Activated naive CD8-positive, alpha-beta T cell treated with anti-CD3 and anti-CD28 coated beads, Interleukin-2, amount 10 ng/mL, durations not matched to agents 7 days and 5 days (primary cell): ENCODE measurements at places on chromosomes 7 and 10. TPM values are rescaled to one million over a fixed set of nuclear protein-coding genes. Genes with fewer than 3 reads are reported as not detected.

DNA sequence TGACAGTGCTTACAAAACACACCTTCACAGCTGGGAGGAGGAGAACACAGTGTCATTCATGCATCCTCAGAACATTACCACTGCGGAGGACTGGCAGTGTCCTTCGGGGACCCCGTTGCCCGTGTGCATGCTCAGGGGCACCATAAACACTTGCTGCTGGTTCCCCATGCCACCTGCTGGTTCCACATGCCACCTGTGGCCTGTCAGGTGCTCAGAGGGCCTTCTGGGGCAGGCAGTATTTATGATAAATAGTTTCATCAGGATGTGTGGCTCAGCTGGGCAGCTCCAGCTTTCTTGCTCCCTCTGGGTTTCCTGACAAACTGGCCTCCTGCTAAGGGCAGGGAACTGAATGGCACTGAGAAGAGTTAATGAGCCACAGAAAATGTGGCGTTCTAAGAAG, 32.1 kb downstream of the CELF2 start:
- no peak overlapping the region for H3K4me3 ChIP-seq
- H3K4me1 ChIP-seq: no peaks in the 10 kb centered on the region
- peaks cover 13% of the 10 kb centered on the region for H3K27me3 ChIP-seq
- DNase-seq: no peak

DNA sequence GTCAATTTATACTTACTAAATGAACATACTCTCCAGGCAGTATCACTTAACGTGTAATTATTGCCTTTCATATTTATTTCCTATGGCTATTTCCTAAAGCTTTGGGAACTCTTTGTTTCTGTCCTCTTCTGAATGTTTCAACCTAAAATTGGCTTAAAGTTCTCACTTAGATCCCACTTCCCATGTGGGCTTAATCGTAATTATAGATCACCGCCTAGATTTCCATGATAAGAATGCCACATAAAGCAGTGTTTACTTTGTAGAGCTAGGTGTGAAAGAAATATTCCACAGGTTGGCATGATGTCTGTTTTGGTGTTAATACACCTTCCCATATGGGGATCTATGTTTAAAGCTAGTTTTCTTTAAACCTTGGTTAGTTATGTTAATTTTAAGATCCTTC, 1.5 kb downstream of the HDAC9 start:
- H3K4me3 ChIP-seq: no peak overlapping the region
- no peaks in the 10 kb centered on the region for H3K36me3 ChIP-seq

The TMEM229A gene
- not detected for total RNA-seq

- H3K36me3 ChIP-seq: no peaks in the 10 kb centered on the region
- H3K27me3 ChIP-seq: no peaks in the 10 kb centered on the region
- no peak for DNase-seq
- no peak overlapping the region for H3K27ac ChIP-seq
- no peak overlapping the region for H3K4me3 ChIP-seq
Measured at GRCh38 chr7:102097601-102098161, 189.0 kb upstream of the SH2B2 start.

DNA sequence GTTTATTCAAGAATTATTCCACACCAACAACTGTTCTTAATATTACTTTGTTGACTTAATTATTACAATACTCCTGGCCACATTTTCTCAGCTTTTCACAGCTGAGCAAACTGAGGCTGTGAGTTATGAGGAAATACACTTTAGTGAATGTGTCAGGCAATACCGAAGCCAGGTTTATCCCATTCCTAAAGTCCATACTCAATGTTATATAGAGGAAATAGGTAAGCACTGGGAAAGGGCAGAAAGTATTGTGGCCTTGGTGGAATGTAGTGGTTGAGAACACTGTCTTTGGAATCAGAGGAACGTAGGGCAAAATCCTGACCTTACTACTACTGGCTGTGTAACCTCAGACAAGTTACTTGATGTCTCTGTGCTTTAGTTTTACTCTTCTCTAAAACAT, 110.8 kb downstream of the CD36 start:
- H3K4me3 ChIP-seq: no peak overlapping the region
- no peaks in the 10 kb centered on the region for H3K36me3 ChIP-seq
- DNase-seq: no peak
